ENCODE measurements at places on chromosomes 3 and 15.

DNA sequence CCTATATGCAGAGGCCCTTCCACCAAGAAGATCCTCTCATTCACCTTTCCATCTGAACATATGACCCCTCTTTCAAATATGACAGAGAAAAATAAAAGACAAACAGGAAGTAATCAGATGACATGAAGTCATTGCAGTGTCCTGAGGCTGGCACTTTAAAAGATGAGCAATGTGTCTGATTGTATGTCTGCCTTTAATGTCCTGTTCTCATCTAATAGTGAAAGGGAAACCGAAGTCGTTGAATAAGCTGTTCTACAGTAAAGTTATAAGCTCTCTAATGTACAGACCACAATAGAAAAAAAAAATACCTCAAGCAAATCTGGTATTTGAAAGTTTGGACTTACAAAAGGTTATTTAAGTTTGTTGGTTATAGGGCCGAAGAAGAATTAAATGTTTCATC is 243.0 kb downstream of the CLSTN2 start:
- no peak for DNase-seq

DNA sequence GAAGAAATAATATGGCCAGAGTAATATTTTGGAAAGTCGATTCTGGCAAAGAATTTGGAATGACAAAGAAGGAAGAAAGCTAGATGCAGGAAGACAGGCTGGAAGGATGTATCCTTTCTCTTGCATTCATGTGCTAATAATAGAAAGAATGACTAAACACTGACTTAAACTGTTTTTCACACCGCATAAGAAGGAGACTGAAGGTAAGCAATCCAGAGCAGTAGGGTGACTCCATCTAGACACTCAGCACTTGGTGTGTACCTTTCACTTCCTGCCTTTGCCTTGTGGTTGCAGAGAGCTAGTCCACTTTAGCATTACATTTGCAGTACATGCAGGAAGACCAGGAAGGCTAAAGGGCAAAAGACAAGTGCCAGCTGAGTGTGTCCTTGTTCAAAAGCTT is 234.6 kb downstream of the RBMS3 start:
- no peak for DNase-seq

DNA sequence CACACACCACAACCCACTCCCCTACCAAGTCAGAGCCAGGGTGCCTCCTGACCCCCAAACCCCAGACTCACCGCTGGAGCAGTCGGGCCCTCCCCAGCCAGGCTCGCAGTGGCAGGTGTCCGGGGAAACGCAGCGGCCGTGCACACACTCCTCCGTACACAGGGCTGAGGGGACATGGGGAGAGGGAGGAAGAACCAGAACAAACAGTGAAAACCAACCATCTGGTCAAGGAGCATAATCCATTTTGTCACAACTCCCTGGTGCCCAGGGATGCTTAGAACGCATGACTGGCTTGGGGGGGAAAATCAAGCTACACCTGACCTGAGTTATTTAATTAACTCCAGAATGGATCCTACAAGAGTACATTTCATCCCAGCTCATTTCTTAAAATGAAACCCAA is 159.2 kb downstream of the MEGF11 start:
- no peak for DNase-seq

GRCh38 chr3:127709320-127710060 is 36.7 kb downstream of the ABTB1 start:
- no peak for DNase-seq

- DNase-seq = no peak
These were observed 16.6 kb downstream of the ELP6 start for GRCh38 chr3:47496892-47497291.

DNA sequence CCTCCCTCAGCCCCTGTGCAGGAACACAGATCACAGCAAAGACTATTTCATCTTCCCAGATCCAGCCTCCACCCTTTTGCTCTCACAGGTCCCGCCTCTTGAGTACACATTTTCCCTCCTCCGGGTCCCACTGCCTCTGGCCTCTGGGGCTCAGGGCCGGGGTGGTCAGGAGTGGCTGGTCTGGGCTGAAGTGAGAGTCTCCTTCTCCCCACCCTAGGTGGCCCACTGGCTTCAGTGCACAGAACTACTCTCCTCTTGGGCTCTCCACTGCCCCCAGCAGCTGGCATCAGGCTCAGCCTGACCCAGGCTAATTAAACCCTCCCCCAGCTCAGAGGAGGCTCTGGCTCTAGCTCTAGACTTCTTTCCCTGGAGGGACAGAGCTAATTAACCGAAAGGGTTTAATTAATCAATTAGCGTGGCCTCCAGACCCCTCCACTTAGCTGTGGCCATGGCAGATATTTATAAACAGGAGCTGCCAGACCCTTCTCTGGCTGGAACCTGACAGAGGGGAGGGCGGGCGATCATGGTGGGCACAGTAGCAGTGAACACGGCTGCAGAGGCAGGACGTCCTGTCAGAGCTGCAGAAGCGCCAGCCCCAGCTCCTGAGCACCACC is 15.1 kb downstream of the DUSP7 start:
- DNase-seq = no peak

- DNase-seq = no peak
These were observed 309.5 kb downstream of the THSD4 start for GRCh38 chr15:71424765-71425164.

DNA sequence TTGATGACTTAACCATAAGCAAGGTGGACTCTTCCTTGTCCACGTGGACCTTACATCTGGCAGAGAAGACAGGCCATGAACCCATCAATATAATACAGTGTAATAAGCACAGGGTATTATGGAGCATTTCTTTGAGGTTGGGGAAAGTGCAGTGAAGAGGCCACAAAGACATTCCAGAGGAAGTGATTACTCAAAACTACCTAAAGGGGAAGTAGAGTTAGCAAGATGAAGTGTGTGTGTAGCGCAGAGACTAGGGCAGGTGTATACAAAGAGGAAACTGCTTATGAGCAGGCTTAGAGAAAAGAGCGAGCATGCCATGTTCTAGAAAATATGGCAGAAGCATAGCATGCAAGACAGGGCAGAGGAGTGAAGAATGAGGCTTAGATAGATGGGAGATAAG is 17.9 kb downstream of the CP start:
- no peak for DNase-seq

- DNase-seq = no peak
These were observed 14.9 kb upstream of the ZNF662 start for GRCh38 chr3:42891042-42891441.

GRCh38 chr15:37743826-37744225 is 190.6 kb upstream of the TMCO5A start:
- DNase-seq = no peak

DNA sequence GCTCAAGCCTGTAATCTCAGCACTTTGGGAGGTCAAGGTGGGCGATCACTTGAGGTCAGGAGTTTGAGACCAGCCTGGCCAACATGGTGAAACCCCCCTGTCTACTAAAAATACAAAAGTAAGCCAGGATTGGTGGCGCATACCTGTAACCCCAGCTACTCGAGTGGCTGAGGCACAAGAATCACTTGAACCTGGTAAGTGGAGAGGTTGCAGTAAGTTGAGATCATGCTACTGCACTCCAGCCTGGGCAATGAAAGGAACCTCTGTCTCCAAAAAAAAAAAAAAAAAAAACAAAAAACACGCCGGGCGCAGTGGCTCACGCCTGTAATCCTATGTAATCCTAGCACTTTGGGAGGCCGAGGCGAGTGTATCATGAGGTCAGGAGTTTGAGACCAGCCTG is 18.9 kb upstream of the AP4E1 start:
- DNase-seq = no peak

- no peak for DNase-seq
These were observed 16.0 kb downstream of the DNAJC19 start for GRCh38 chr3:180973543-180973942.

GRCh38 chr15:97072545-97072944 is 742.0 kb downstream of the NR2F2 start:
- no peak for DNase-seq

DNA sequence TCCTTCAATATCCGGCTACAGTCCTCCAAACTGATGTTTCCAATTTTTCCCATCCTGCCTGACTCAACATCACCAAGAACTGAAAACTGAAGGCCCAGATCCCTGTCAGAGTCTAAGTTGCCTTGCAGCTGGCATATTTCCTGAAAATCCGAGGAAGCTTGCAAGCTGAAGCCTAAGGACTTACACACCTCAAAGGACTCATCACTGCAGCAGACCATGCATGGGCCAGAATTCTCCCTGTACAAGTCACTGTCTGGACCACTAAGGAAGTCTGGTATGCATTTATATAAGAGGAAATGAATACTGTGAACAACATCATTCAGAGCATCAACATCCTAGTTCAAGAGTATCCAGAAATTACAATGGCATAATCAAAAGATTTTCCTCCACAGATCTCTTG is 548.8 kb upstream of the MDFIC2 start:
- no peak for DNase-seq

GRCh38 chr3:73513260-73513659 is 111.5 kb downstream of the PDZRN3 start:
- no peak for DNase-seq

- DNase-seq = no peak
These were observed 39.5 kb downstream of the OXSR1 start for GRCh38 chr3:38204599-38205471.

DNA sequence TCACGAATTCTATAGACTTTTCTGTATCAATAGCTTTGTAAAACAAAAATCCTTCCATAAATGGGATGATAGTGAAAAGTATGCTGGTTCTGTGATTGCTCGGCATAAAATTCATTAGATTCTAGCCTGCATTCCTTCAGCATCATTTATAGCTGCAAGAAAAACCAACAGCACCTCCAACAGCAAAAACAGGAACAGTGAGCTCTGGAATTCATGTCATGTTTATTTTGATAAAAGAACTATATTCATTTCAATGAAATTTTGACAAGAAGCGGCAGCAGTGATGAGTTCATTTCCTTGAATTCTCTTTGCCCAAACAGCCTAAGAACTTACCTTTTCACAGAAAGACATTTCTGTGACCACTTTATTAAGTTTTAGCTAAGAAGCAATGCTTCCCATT is 515.2 kb upstream of the CCDC54 start:
- DNase-seq = no peak

GRCh38 chr3:56303487-56303886 is 164.8 kb downstream of the ERC2 start:
- no peak for DNase-seq

DNA sequence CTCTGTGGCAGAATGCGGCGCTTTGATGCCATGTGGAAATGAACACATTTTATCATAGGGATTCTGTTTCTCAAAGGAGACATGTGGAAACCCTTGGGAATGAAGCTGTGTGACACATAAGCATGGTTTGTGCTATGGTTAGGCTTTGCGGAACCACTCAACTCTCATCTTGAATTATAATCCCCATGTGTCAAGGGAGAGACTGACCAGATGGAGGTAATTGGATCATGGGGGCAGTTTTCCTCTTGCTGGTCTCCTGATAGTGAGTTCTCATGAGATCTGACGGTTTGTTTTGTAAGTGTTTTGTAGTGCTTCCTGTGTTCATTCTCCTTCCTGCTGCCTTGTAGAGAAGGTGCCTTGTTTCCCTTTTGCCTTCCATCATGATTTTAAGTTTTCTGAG is 1109.2 kb upstream of the ALCAM start:
- no peak for DNase-seq

DNA sequence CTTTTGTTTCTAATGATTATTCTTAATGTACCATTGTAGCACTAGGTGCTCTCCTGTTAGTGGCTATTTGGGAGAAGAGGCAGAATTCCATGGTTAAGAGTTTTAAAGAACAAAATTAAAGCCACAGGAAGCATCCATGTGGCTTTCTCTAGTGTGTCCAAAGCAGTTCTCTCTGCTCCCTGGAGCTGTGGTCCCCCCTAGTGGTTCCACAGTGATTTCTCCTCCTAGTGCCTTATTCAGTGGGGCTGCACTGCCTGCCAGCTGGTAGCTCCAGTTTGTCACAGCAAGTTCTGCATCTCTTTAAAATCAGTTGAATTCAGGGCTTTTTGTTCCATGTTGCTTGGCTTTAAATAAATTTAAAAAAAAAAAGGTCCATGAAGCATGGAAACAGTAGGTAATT is 39.6 kb upstream of the FAM98B start:
- no peak for DNase-seq

DNA sequence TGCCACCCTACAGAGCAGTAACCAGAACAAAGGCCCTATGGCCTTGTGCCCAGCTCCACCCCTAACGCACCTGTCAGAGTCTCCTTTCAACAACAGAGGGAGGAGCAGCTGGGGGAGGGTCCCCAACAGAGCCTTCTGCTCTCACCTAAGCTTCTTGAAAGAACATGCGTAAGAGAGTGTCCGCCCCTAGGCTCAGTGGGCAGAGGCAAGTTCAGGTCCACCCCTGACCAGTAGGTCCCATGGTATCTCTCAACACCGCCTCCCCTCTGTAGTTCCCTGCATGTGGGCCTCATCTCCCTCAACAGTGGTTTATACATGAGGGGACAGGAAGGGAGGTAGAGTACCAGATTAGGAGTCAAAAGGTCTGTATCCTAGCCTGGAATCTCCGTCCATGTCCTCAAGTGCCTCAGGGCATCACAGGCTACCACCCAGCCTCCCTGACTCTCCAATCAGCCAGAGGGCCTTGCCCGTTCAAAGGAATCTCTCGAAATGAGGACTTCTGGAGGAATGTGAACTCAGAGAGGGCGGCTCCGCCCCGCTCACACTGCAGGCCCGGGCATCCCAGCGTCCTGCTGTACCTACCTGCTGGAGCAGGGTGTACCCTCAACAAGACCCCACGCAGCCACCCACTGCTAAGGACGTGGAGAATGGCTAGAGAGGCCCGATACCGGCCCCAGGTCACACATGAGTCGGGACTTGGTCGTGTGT is 680 bp downstream of the POC1A start:
- DNase-seq = no peak

- no peak for DNase-seq
These were observed 69.3 kb downstream of the CLSTN2 start for GRCh38 chr3:140004271-140004670.

- DNase-seq = no peak
These were observed 39.3 kb downstream of the NKIRAS1 start for GRCh38 chr3:23877329-23877980.

DNA sequence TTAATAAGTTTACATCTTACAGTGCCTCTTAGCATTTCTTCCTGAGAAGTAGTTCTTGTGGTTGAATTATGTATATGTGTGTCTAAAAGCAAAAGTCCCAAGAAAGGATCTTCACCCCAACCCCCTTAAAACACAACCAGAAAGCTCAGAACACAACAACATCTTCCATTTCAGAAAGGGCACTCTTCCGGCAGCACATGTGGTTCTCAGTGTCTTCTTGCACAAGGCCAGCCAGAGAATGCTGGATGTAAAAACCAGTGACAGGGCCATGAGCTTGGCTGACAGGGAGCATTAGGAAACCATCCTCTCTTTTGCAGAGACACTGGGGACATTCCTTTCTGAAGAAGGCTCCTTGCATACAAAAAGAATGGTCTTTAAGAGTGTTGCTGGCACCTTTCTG is 45.0 kb downstream of the EEFSEC start:
- DNase-seq = no peak

- DNase-seq = no peak
These were observed 115.6 kb upstream of the CADPS start for GRCh38 chr3:62990704-62991413.

- no peak for DNase-seq
These were observed 21.8 kb upstream of the HES1 start for GRCh38 chr3:194114123-194114522.

- DNase-seq = no peak
These were observed 512.6 kb upstream of the ADAMTS9 start for GRCh38 chr3:65200310-65200970.
